ENCODE measurements at places on chromosomes 3 and 15.

GRCh38 chr15:98543237-98543636 is 105.1 kb upstream of the IGF1R start:
- no peak for DNase-seq

DNA sequence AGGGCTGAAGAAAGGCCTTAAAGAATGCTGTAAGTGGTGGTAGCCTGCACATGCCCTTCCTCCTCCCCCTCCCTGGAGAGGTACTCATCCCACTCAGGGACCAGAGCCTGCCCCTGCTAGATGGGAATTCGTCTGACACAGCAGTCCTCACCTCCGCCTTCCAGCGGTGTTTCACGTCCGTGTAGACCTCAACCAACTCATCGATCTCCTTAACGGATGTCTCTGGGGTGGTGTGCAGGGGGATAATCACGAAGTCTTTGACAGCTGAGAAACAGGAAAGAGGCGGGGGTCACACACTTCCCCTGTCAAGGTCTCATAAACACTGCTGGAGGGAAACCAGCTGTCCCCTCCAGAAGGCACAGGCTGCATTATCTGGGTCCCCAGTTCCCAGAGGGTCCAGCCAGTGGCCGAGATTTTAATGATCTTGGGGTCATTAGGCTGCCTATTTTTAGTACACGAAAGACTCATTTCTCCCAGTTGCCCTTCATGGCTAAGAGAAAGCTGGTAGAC is 9.9 kb downstream of the DNASE1L3 start:
- no peak for DNase-seq

GRCh38 chr3:66665021-66665695 is 164.3 kb upstream of the LRIG1 start:
- DNase-seq, result no peak

GRCh38 chr3:104566054-104566453 is 800.7 kb upstream of the ALCAM start:
- no peak for DNase-seq

GRCh38 chr15:66907826-66908743 is 157.3 kb upstream of the SMAD3 start:
- DNase-seq, result no peak

- DNase-seq, result no peak
Measured at GRCh38 chr3:172031996-172032395, 7.4 kb upstream of the FNDC3B start.

Data from SW 1271 (cell line).